NCI-H2081 (cell line): ENCODE measurements at places on chromosomes 5 and 9.

DNA sequence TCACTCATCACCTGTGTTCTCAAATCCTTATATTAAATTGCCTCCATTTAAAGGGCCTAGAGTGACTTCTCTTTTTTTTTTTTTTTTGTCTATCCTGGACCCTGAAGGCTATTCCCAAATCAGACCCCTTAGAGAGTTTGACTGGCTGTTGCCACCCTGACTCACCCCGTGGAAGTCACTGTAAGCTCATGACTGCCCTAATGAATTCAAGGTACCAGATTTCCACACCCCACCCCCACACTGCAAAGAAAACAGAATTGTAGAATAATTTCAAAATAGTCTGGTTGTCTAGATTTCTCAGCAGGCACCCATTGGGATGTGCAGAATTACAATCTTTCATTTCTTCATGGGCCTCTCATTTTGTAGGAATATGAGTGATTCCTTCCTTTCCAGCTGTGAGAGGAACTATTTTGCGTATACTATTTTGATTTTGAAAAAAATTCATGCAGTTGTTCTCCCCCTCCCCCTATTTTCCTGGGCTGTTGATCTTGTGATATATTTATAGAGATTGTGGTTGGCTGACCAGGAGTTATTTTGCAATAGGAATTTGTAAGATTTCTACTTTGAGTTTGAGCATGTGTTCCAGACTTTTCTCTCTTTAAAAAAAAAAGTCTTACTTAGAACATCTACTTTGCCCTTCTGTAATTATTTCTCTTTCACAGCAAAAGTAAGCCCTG lies 79.1 kb downstream of the ZNF618 start:
- DNase-seq: no peak

DNA sequence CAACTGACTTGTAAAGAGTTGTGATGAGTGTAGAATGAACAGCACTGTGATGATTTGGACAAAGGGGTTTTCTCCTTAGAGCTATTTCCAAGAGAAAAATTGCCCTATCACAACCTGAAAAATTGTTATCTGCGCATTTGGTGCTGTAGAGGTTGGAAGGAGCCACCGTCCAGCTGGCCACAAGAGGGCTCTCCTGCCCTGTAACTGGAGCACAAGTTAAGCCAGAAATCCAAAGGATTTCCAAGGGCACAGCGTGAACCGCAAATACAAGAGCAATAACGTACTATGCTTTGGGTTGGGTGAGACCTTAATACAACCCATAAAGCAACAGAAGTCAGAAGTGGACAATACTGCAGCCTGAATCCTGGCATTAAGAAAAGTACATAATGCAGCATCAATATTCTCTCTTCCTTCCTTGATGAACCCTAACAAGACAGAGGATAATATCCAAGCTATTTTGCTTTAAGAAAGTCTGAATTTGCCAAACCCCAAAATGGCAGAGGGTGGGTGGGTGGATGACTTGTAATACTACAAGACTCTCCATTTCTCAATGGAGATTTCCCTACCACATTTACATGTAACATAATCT lies 56.8 kb upstream of the SMIM32 start:
- DNase-seq: peak; percentile 34

- DNase-seq: no peak
Observed at GRCh38 chr5:140596321-140596741, 31.7 kb downstream of the SLC35A4 start.

- no peak for DNase-seq
Observed at GRCh38 chr9:129351058-129351641, 173.1 kb upstream of the IER5L start.

DNA sequence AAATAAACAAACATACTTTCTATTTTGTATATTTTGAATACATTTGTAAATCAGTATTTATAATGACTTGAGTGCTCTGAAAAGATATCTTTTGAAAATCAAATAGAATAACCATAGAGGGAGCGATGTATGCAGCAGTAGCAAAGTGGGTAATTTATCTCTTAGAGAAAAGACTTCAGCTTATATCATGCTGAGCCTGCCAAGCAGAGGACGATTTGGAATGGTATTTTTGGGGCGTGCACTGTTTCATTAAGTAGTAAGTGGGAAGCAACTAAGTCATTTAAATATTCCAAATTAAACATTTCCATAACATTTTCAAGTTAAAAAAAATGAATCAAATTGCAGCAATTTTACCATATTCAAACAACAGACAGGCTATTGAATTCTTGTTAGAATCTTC lies 147.6 kb downstream of the CDH10 start:
- DNase-seq: no peak

GRCh38 chr9:94900222-94901018 lies 173.9 kb downstream of the AOPEP start:
- DNase-seq: no peak

GRCh38 chr5:17217493-17218352 lies at the start of gene BASP1:
TSS of gene BASP1 (plus strand) at chr5:17217631. CDS start at chr5:17275217, 57,586 bp downstream.
- DNase-seq: peak; percentile 96

DNA sequence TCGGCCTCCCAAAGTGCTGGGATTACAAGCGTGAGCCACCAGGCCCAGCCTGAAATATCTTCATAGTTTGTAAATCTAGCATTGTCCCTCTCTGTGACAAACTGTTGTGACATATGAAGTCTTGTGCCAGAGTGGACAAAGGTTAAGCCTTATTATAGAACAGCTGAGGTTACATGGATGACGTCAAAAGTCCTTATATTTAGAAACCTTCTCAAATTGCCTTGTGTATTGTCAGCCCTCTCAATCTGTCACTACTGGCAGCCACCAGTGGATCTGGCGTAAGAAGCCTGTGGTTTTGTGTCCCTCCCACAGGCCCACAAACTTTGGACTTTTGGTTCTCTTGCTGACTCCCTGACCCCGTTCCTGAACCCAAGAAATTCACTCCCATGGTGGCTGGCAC lies 79.4 kb upstream of the CCDC112 start:
- DNase-seq: no peak
